ENCODE measurements at places on chromosomes 4 and X.

GRCh38 chr4:113825272-113825671 is 63.7 kb upstream of the CAMK2D start:
- DNase-seq, result peak; percentile 81

DNA sequence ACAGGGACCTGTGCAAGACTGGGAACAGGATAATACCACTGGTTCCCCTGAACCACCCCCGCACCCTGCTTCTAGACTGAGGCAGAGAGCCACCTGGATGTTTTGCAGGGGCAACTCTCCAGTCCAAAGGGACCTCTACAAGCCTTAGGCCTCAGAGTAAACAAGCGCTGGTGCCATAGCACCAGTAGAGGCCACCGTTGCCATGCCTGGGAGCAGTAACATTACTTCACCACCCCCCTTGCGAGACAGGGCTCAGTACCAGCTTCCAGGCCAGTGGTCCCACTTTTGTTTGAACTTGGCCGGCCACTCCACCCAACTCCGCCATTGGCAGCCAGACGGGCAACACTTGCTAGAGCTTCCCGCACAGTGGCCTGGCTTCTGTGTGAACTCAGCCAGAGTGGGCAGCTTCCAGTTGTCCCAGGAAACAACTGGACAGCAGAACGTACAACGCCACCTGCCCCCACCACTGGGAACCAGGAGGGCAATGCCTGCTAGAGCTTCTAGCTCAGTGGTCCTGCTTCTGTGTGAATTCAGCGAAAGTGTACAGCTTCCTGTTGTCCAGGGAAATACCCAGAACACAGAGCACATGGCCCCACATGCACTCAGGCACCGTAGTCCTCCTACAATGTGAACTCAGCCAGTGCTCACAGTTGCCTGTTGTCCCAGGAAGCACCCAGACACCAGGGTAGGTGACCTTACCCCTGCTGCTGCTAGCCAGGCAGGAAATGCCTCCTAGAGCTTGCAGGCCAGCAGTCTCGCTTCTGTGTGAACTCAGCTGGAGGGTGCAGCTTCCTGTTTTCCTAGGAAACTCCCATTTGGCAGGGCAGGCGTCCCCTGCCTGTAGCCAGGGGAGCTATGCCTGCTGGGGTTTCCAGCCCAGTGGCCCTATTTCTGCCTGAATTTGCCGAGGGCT is 39.9 kb upstream of the PCDH19 start:
- no peak for DNase-seq

DNA sequence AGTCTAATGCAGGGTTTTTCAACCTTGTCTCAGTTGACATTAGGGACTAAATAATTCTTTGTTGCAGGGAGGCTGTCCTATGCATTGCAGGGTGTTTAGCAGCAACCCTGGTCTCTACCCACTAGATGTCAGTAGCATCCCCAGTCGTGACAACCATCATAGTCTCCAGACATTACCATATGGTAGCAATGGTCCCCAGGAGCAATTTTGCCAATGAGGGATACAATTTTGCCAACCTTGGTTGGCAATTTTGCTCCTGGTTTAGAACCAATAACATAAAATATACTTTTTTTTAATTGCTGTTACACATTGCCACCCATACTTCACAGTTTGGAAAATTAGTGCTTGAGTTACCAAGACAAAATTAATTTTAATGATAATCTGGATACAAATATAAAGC is 6.0 kb downstream of the EREG start:
- DNase-seq, result peak; percentile 26

- peak; percentile 35 for DNase-seq
These were observed 28.4 kb downstream of the TRMT44 start for GRCh38 chr4:8468746-8469535.

DNA sequence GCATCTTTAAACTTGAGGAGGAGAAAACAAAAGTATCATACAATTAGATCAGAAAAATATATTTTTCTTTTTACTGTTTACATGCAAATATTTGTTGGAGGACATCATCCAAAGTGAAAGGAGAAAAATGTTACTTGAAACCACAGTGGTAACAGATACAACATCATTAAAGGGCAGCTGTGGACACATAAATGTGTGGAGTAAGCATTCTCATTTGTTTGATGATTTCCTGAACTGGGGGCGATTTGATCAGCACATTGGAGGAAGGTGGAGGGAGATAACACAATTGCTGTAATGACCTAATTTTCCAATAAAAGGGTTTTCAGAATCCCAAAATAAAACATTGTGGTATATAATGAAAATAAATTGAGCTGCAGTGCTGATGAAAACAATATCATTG is 314.5 kb upstream of the HS3ST1 start:
- no peak for DNase-seq

DNA sequence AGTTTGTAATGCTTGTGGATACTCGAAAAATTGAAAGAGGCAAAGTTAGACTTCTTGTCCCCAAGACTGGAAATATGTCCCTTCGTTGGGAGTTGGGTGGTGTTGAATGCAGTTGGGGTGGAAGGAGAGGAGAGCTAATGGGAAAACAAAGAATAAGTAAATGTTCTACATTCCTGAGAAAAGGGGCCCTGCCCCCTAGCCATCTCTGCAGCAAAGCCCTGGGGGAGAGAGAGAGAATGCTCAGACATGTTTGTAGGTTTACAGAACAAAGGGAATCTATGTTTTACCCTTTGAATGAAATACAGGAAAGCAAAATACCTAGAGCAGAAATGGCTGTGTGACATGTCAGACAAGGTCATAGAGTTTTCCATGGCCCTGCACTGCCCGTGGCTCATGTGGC is 88.1 kb downstream of the RASL11B start:
- no peak for DNase-seq

DNA sequence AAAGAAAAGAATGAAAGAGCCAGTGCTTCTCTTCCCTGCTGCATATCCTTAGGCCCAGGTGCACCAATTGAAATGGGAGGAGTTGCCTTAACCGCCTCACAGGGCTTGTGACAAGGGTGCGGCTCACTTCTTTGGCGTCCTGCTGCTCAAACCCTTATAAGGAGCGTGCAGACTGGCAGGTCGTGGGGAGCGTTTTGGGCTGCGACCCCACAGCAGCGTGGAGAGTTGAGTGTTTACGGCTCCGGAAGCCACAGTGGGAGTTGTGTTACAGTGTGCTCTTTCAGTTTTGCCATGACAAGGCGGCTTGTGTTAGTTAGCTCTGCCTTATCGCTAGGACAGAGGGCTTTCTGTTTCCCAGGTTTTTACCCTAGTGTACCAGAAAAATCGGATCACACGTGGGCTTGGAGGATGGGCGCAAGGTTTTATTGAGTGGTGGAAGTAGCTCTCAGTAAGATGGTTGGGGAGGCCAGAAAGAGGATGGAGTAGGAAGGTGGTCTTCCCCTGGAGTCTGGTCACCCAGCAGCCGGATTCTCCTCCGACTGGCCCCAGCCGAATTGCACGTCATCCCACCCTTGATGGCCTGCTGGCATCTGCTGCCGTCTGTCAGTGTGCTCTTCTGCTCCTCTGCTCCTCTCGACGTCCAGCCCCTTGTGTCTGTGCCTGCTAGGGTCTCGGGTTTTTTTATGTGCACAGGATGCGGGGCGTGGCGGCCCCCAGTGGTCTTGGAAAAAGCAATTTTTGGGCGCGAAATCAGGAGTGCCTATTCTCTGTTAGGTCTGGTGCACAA is 718.9 kb downstream of the ARAP2 start:
- DNase-seq, result no peak

GRCh38 chrX:38437093-38437492 is 84.7 kb downstream of the OTC start:
- no peak for DNase-seq

- no peak for DNase-seq
These were observed 939.8 kb downstream of the GLUD2 start for GRCh38 chrX:121987163-121987562.

DNA sequence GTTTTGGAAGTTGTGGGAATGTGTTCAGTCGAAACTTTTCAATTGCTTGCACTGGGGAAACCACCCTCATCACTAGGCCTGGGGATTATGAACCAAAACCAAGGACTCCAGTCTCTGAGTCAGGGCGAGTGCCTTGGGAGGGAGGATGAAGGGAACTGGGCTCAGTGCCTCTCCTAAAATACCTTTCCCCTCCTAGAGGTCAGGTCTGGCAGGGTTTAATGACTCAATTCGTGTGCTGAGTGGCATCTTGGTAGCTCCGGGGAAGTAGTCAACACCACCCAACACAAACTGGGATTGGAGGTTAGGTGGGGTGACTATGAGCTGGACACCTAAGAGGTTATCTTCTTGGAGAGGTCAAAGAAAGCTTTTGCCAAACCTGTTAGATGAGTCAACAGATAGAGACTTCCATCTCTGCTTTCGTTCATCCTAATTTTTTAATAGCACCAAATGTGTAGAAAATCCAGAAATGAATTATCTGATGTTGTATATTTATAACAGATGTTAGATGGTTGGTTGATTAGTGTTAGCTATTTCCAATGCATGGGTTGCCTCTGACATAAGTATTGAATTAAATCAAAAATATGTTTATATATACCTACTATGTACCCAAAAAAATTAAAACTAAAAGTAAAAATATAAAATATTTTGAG is 202.8 kb downstream of the SHROOM3 start:
- no peak for DNase-seq

DNA sequence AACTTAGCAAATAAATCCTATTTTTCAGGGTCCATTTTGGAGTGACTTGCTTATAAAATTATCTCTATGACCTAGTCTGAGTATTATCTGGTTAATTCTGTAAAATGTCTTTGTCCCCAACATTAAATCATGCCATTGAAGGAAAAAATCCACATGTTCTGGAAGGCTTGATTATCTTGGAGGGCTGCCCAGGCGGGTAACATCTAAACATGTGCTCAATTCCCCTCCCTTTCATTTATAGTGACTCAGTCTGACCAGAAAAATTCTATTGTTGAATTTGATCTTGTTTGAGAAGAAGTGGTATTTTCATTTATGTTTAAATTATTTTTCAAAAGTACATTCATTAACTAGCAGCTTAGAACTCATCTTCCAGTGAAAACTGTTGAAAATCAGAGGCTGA is 55.4 kb upstream of the SLC10A7 start:
- DNase-seq, result no peak

DNA sequence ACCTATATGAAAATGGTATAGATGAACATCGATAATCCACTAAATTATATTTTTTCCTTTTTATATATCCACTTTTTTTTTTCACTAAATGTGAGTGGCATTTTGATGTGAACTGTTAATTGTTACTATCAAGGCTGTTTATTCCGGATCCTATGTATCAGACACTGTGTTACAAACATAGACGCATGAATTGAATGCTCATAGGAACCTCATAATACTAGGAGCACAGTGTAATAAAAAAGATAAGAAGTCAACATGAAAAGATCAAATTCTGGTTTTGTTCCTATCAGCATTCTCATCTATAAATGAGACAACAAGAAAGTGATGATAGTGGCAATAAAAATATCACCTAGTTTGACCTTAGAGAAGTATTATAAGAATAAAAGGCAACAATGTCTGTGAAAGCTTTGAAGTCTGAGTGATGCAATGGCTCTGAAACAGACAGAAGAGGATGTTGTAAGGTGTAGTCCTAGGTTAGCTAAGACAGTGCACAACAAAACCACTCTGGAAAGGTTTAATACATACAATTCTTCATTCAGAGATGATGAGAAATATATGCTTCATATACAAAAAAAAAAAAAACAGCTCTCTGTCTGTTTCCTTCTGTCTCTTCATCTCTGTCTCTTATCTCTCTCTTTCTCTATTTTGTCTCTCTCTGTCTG is 148.6 kb upstream of the NLGN4X start:
- DNase-seq, result no peak

GRCh38 chr4:168744021-168744420 is 247.2 kb downstream of the PALLD start:
- no peak for DNase-seq

DNA sequence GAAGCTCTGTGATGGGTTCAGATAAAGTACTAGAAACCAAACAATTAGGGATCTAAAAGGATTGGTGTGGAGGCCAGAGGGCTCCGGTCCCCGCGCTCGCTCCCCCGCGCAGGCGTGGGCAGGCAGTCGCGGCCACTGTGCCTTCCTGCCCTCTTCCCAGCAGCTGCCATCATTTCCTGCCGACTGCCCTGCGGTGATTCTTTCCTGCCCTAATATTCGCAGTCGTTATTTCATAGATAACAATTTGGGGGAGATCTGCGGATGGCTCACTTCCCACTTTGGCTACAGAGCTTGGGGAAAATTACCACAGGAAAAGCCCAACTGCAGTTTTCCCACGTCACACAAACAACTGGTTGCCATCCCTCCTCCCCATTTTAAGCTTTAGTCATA is 2.2 kb downstream of the GRIA2 start:
- no peak for DNase-seq

GRCh38 chr4:26594371-26594770 is 10.5 kb downstream of the TBC1D19 start:
- DNase-seq, result no peak

GRCh38 chrX:42771506-42772335 is 6.2 kb downstream of the PPP1R2C start:
- no peak for DNase-seq

DNA sequence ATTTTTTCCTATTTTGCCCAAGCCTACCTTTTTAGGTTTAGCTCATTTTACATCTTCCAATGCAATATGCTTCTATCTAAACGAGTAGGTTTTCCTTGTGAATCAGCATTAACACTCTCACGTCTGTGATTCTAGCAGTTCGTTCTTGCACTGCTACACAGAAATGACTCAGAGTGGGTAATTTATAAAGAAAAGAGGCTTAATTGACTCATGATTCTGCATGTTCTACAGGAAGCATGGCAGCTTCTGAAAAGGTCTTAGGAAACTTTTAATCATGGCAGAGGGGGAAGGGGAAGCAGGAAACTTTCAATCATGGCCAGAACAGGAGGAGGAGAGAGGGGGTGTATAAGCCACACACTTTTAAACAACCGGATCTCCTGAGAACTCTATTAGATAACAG is 44.9 kb downstream of the SPANXN1 start:
- no peak for DNase-seq

DNA sequence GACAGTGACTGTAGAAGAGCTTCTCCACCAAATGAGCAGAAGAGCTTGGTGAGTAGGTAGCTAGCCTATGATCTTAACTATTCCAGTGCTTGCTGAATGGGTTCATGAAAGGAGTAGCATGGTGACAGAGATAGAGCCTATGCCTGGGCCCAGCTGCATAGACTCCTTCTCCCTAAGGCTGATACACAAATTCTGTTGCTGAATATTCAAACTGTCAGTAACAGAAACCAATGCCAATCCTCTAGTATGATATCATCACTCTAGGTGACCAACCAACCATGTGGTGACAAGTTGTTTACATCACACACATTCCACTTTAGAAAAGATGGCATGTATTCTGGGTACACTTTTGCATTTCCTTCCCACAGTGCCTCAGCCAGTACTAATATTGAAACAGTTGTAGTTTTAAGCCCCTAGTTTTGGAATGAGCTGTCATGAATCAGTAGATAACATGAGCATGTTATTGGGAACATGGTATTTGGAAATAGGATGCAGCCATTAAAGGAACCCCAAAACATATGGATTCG is 103.4 kb upstream of the GRXCR1 start:
- DNase-seq, result no peak

- DNase-seq, result no peak
These were observed 287.2 kb downstream of the TMA16 start for GRCh38 chr4:163781726-163782125.

GRCh38 chrX:642436-643240 is 12.0 kb downstream of the SHOX start:
- no peak for DNase-seq

Data from Jurkat, Clone E6-1 (cell line).